ENCODE measurements at places on chromosomes 4 and X.
A peak's percentile ranks its signal among the peaks of the same experiment; 100 is the strongest.

GRCh38 chr4:39348371-39349315 lies 17.5 kb downstream of the RFC1 start:
- no peak for DNase-seq

DNA sequence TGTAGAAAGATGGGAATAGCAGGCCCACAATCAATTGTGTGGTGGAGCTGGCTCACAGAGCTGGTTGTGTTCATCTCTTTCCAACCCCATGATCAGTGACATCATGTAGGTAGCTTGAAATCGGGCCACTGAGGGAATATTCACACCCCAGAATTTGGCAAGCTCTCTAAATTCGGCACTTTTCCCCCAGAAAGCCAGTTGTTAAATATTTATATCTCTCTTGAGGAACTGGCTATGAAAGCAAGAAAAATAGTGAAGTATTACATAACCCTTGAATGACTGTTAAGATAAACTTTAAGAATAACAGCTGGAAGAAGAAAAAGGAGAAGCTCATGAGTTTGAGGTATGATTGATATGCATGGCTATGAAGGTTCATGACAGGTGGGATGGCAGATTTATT lies 38.9 kb downstream of the GPRIN3 start:
- DNase-seq: no peak

- no peak for DNase-seq
Observed at GRCh38 chrX:153905481-153906095, 1.1 kb downstream of the AVPR2 start.

DNA sequence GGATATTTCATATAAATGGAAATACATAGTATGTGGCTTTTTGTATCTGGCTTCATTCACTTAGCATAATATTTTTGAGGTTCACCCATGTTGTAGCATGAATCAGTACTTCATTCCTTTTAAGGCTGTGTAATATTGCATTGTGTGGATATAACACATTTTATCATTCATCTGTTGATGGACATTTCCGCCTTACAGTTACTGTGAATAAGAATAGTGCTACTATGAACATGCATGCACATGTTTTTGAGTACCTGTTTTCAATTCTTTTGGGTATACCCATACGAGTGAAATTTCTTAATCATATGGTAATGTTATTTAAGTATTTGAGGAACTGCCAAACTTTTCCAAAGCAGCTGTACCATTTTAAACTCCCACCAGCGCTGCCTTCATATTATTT lies 539.6 kb upstream of the DIPK2B start:
- DNase-seq: no peak

GRCh38 chr4:149910604-149911350 lies 95.1 kb upstream of the IQCM start:
- no peak for DNase-seq

DNA sequence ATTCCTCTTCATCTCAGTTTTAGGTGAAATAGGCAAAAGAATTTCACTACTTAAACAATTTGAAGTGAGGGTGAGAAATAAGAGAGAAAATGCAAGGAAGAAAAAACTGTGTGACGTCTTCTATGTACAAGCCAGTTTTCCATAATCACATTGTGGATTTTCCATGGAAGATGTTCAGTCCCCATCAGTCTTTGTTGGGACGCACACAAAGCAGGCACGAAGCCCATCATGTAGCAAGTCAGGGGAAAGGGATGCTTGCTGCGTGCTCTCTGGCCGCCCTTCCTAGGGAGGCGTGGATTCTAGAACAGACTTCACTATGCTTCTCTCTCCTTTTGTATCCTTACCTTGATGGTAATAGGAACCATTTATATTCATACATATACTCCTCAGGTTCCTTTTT lies 54.7 kb downstream of the RBPJ start:
- DNase-seq: no peak

GRCh38 chr4:180769791-180770190 lies 1473.4 kb upstream of the TENM3 start:
- DNase-seq: no peak

DNA sequence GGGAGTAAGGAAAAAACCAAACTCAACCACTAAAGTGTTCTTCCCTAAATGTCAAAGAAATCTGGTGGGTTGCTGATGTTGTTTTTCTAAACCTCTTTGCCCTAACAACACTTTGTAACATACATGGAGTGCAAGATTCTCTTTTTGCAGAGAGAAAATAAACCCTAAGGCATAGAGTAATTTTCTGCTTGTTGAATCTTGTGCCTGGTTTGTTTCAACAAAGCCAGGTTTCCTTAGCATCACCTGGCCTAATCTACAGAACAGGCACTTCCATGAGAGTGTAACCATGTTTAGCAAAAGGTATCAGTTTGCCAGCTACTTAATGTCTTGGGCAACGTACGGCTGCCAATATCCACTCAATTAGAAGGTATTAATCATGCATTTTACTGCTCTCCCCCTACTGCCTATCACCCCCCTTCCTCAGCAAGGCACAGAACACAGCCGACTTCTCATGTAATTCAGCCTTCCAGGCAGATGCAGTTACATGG lies 219.2 kb downstream of the MAML3 start:
- no peak for DNase-seq

DNA sequence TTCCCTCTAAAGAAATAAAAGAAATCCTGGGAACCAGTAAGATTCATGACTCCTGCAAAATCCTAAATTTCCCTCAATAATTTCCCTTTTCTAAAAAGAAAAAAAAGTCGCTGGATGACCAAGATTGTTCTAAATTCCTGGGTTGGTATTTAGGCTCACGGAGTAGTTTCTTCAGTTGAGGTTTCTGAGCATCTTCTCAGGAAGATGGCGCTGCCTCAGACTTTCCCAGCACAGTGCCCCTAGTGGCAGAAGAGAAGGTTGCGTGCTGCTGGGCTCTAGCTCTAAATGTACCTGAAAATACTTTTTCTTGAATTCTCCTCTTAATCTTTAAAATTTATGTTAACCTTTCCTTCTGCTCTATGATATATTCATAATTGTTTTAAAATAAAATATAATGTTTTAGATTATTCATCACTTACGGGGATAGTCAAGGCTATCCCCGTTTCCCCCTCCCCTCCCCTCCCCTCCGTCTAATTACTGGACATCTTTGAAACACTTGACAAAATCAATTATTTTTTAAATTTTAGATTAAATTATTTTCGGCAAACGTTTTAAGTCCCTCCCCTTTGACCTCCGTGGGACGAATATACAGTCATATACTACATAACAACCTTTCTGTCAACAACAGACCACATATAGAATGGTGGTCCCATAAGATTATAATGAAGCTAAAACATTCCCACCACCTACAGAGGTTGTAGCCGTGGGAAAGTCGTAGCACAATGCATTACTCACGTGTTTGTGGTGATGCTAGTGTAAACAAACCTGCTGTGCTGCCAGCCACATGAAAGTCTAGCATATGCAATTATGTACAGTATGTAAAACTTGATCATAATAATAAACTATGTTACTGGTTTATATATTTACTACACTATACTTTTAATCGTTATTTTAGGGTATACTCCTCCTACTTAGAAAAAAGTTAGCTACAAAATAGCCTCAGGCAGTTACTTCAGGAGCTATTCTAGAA lies 41.0 kb upstream of the GATB start:
- DNase-seq: peak; percentile 58

DNA sequence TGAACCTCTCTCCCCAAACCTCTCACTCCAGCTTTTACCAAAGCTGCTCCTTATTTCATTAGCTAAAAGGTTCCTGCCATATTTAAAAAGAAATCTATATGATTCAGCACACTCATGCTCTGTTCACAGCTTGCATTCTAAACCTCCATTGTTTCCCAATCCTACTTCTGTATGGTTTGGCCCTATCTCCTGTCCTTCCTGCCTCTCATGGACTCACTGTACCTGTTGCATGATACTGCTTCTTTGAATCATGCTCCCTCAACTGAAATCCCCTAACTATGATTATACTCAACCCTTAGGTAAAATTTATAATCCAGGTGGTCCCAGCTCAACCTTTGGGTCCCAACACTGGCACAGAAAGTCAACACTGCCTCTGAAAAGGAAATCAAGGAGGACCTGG lies 6.3 kb downstream of the STX18 start:
- no peak for DNase-seq

GRCh38 chr4:26010304-26010703 lies 96.3 kb downstream of the SMIM20 start:
- no peak for DNase-seq

DNA sequence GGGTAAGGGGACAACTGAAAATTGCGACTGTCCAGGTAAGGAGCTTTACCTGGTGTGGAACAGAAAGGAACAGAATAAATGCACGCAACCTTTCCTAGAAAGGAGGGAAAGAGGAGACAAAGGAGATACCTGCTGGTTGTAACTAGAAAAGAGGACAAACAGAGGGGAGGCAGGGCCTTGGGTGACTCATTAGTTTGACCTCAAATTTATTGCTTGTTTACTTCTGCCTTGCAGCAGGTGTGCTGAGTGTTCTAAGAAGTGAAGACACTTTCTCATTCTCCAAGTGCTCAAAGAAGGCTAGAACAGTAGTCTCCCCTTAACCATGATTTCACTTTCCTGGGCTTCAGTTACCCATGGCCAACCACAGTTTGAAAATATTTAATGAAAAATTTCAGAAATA lies 123.1 kb upstream of the BOD1L1 start:
- DNase-seq: no peak

DNA sequence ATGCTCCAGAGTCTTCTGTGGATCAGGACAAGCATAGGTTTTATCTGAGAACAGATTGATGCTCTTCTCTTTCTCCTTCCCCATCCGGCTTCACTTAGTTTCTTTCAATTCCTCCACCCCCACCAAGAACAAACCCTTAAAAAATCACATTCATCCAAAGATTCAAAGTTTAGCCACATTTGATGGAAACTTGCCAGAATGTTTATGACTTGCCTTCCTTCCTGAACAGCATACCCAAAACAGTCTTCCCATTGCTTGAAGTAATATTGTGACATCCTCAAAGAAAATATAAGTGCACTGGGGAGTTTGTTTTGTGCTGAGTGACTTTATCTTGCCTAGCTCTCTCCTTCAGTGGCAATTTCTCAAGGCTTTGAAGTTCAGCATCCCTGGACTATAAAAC lies 83.0 kb downstream of the MAGEB17 start:
- no peak for DNase-seq

- no peak for DNase-seq
Observed at GRCh38 chr4:149795256-149795655, 20.4 kb downstream of the IQCM start.

DNA sequence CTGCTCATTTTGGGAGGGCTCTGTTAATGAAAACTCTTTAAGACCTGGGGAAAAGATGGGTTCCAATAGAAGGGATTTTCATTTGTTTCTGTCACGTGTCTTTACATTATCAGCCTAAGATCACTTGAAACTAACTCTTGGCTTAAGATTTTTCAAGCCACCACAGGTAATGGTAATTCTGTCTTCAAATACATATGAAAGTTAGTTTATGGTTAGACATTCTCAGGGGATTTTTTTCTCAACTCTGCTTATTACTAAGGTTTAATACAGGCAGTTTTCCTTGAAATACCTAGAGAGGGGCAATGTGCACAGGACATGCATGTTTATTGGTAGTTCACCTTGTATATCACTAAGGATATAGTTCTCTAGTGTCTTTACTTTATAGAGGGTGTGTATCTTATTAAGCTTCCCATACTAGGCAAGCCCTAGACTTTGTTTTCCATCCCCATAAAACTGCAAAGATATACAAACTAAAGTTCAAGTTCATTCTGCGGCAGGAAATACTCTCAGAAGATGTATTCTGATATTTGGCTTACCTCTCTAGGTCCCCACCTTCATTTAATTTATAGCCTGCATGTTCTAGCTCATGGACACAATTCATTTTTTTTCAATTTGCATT lies 38.2 kb upstream of the MYOZ2 start:
- no peak for DNase-seq

DNA sequence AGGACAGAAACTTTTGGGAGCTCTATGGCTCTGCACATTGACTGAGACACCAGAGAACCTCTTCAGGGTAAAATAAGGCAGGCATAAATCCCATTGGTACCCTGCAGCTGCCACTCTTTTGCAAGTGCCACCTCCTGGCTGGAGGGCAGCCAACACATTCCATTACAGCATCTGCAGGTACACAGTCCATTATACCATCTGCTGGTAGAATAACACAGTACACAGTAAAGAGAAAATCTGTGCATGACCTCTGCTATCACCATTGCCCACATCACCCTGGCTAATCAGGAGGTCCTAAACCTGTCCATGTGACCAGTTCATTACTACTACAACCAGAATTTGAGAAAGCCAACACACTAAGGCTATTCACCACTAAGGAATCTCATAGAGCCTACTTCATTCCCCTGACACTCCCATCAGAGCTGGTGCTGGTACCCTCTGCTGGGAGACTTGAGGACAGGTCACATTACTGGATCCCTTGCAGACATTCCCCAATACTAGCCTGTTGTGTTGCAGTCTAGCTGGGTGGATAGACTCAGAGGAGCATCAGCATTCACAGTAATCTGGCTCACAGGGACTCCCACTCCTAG lies 176.2 kb upstream of the TACR3 start:
- no peak for DNase-seq

DNA sequence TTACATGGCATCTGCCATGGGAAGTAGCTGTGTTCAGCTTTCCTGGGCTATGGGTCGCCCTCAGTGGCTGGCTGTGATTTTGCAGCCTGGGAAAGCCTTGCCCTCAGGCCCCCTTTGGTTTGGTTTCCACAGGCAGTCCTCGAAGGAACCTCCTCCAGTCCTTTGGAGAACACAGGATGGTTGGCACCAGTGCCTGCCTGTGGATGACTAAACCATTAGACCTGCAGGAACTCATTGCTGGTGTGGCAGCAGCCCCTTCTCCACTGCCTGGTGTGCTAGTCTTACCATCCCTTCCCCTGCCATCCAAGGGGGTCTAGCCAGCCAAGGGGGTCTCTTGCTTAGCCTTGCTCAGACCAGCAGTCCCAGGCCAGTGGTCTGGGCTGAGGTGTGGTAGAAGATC lies 71.4 kb upstream of the PJA1 start:
- DNase-seq: no peak

DNA sequence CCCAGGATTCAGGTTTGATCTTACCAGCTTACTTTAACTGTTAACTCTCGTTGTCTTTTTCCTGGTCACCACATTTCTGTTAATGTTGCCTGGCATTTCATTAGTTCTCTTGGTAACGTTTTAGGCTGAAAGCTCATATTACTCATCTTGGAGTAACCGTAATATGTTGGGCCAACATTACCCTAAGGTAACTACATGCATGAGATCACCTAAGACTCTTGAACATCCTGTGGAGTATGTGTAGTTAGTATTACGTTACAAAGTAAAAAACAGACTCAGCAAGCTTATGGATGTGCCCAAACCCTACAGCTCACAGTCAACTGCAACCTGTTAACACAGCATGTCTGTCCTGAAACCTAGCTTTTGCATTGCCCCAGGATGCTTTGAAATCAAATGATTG lies 203.3 kb upstream of the HS3ST1 start:
- no peak for DNase-seq

- DNase-seq: no peak
Observed at GRCh38 chrX:107521877-107522586, 72.6 kb downstream of the FRMPD3 start.

- no peak for DNase-seq
Observed at GRCh38 chrX:12307961-12308360, 169.7 kb downstream of the FRMPD4 start.

Measured in activated T-cell treated with anti-CD3 and anti-CD28 coated beads, Interleukin-2, amount 50 U/mL, for 1 hour (primary cell).